ENCODE measurements at places on chromosomes 11 and 22. TPM values are rescaled to one million over a fixed set of nuclear protein-coding genes. Genes with fewer than 3 reads are reported as not detected.

- DNase-seq = peak; percentile 99
Observed at GRCh38 chr11:58578136-58578634, 678 bp upstream of the ZFP91 start.

Gene CASP5
- not detected for total RNA-seq

Gene TRIM51
- not detected for total RNA-seq

Gene KMT5B
- total RNA-seq = 16.3 TPM

Gene NCAM1
- 4.2 TPM for total RNA-seq

Gene SLC22A8
- total RNA-seq = not detected

Gene CTSW
- 0.13 TPM for total RNA-seq

Gene OR5D18
- not detected for total RNA-seq

Data from dermis microvascular lymphatic vessel endothelial cell (primary cell).